Activated naive CD4-positive, alpha-beta T cell treated with anti-CD3 and anti-CD28 coated beads for 36 hours (primary cell): ENCODE measurements at places on chromosomes 1 and 21. TPM values are rescaled to one million over a fixed set of nuclear protein-coding genes. Genes with fewer than 3 reads are reported as not detected.

The TRPM2 gene
- 2.5 TPM for total RNA-seq

The TCHH gene
- not detected for total RNA-seq

The DDR2 gene
- 0.40 TPM for total RNA-seq

The AMY1C gene
- total RNA-seq, result not detected

The ATP1A4 gene
- not detected for total RNA-seq

The S100A5 gene
- 0.89 TPM for total RNA-seq

The LDLRAD1 gene
- total RNA-seq, result not detected

- peak; percentile 6 for DNase-seq
These were observed 6.9 kb upstream of the DNAH14 start for GRCh38 chr1:224922404-224923164.

DNA sequence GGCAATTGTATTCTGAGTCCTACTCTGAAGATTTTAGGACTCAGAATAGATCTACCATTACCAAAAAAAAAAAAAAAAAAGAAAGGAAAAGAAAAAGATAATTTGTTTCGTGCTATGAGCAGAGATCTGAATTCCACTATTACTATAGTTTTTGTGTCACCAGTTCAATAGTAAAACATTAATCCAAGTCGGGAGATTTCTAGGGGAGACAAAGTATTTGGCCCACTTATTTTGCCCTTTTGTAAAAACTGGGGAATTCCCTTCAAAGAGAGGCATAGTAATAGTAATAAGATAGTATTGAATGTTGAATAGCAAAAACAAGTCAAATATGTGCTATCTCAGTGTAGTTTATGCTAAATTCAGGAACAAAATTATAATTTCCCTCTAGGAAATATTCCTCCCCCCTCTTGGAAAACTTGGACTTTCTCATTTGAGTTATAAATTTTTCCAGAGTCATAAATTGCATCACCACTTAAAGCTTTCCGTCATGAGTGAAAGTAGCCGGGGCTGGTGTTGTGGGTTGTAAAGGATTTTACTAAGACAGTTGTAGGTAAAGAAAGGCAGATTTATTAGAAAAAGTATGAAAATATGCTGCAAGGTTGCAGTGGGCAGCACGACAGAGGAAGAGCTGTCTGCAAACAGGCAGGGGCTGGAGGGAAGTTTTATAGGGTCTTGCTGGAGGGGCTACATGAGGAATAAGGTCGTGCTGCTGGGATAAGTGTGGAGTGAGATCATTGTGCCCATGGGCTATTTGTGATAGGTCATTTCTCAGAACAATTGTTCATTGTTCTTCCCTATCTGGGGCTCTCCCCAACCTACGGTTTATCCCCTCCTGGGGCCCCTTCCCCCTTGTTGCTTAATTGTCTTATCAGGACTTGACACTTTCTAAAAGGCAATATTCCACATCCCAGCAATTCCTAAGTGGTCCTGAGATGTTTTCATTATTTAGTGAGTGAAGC, 1009.9 kb downstream of the PLA2G4A start:
- no peak for DNase-seq

DNA sequence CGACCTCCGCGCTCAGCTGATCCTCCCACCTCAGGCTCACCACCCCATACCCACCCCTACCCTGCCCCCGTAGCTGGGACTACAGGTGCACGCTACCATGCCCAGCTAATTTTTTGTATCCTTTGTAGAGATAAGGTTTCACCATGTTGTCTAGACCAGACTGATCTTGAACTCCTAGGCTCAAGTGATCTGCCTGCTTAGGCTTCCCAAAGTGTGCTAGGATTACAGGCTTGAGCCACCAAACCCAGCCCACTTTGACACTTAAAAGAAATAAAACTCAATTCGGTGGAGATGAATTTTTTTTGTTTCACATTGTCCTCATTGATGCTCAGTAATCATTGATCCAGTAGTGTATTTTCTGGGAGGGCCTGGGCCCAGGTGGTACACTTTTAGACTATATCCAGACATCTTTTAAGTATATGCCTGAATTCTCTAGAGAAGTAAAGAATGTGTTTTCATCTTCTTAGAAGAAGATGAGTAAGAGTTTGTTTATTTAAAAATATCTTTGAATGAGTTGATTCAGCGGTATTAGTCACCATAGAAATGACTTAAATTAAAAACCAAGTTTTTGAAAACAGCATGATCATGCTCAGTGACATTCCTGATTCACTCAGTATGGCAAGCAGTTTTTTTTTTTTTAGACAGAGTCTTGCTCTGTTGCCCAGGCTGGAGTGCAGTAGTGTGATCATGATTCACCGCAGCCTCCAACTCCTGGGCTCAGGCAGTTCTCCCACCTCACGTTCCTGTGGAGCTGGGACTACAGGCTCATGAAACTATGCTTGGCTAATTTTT, 57.8 kb downstream of the EPB41 start:
- DNase-seq, result peak; percentile 26

DNA sequence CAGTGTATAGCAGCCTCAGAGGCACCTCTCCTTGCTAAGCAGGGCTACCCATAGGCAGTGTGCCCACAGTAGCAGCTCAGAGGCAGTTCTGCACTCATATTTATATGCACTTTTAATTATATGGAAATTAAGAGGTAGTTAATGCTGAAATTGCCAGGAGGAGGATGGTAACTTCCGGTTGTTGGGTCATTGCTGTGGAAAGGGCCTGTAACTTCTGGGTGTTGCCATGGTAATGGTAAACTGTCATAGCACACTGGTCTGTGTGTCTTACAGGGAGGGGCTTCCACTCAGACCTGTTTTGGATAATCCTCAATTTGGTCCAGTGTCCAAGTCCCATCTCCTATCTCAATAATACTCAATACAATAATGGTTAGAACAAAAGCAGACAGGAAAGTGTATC, 7.6 kb downstream of the CFH start:
- no peak for DNase-seq

- DNase-seq, result no peak
These were observed 18.9 kb upstream of the OR10J5 start for GRCh38 chr1:159554696-159555095.

GRCh38 chr1:15337656-15338402, 71.9 kb upstream of the EFHD2 start:
- DNase-seq, result no peak
